Fibroblast of gingiva (primary cell): ENCODE measurements at places on chromosomes 3 and 15.

GRCh38 chr15:36589971-36590370 lies 10.5 kb downstream of the CDIN1 start:
- DNase-seq = no peak

GRCh38 chr3:65785065-65785645 lies 253.6 kb downstream of the MAGI1 start:
- DNase-seq = peak; percentile 51

- peak; percentile 85 for DNase-seq
These were observed 68.7 kb upstream of the CGNL1 start for GRCh38 chr15:57307527-57308169.

- peak; percentile 84 for DNase-seq
These were observed 213.0 kb downstream of the PTPRG start for GRCh38 chr3:61774279-61774890.

- no peak for DNase-seq
These were observed 289.7 kb upstream of the ADAMTS9 start for GRCh38 chr3:64977308-64978100.

DNA sequence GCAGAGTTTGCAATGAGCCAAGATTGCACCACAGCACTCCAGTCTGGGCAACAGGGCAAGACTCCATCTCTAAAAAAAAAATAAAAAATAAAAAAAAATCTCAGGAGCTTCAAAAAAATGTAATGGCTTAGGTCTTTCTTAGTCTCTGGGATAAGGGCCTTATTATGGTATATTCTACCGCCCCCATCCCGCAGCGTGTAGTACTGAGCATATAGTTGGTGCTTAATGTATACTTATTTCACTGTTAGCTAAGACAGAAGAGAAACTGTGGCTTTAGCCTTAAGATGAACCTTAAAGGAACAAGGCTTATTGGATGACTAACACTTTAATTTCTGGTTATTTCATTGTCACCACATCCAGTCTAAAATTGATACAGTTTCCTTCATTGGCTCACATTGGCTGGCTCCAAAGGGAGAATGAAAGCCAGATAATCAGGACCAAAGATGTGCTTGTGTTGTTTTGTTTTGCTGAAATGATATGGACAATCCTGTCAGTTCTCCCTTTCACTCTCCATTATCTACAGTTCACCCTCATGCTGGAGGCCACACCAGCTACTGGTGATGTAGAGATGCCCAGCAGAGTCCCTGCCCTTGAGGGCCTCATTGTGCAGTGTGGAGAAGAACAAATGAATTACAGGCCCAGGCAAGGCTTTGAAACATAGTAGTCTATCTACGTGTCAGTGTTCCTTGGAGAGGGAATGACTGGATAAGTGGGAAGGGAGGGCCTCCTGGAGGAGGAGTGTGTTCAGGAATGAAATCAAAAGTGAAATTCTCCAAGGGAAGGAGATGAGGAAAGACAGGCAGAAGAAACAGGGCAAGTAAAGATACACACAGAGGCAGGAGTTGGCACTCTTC lies 17.4 kb upstream of the RAF1 start:
- DNase-seq = no peak

DNA sequence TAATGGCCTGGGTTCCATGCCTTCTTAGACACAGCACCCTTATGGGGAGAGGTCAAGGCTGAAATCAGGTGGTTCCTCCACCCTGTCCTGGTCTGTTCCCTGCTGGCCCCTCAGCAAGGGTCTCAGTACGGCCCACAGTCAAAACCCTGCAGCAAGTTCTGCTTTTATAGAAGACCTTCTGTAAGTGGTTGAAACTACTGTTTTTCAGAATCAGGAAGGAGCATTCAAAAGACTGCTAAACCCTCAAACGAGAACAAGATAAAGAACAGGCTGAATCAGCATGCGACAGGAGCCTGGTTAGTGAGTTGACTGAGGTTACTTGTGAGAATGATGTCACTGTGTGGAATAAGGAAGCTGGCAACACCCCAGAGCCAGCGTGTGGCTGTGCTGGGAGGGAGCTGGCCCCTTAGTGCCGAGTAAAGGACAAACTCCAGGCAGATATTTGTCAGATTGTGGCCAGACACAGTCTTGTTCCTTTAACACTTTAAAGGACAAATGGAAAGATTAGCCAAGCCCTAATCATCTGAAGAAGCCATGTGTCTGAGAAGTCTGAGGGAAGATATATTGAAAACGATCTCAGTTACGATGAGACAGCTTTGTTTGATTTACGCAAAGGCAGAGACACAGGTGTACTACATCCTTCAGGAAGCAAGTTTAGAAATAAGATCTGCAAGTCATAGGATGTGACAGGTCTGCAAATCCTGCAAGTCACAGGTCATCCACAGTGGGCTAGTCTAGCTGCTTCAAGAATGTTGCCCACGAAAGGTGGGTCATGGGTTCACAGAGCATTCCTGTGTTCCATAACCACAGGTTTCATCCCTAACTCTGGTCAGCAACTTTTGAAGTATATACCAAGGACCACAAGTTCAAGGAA lies 54.0 kb downstream of the B3GNT5 start:
- DNase-seq = peak; percentile 23

- no peak for DNase-seq
These were observed 7.9 kb upstream of the DNAJC17 start for GRCh38 chr15:40815042-40815698.

GRCh38 chr3:8607234-8608040 lies 37.2 kb downstream of the SSUH2 start:
- peak; percentile 67 for DNase-seq

DNA sequence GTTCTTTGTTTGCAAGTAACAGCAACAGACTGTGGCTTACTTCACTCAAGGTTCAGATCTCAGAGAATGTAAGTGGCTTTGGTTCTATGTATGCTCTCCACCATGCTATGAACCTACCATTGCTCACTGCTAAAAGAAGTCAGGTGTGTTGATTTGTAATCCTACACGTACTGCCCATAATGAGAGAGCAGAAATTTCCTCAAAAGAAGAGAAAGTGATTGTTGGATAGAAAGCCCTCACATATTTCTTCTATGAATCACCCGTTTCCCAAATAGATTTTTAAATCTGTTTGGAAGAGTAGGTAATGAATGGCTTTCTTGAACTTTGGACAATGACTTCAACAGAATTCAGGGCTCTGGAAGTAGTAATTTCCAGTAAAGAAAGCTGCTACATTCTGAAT lies 565.4 kb downstream of the ROBO2 start:
- DNase-seq = no peak

GRCh38 chr3:1195947-1196346 lies 103.1 kb downstream of the CNTN6 start:
- DNase-seq = peak; percentile 51

DNA sequence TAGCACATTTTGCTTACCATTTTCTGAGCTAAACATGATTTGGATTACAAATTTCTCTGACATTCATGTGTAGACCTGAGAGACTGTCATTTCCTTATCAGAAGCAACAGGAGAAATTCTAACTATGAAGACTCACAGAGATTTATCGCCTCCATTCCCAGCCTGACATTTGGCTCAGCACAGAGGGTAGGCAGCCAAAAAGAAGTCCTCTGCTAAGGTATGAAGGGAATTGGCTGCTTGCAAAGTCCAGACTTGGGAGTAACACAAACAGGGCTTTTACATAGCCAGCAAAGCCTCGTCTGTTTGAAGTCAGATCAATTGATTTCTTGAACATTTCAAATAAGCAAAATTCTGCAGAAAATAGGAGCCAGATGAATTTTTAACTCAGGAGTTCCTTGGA lies 57.0 kb upstream of the CMSS1 start:
- no peak for DNase-seq

- DNase-seq = peak; percentile 79
These were observed 160.1 kb upstream of the IL12A start for GRCh38 chr3:159828542-159828943.

DNA sequence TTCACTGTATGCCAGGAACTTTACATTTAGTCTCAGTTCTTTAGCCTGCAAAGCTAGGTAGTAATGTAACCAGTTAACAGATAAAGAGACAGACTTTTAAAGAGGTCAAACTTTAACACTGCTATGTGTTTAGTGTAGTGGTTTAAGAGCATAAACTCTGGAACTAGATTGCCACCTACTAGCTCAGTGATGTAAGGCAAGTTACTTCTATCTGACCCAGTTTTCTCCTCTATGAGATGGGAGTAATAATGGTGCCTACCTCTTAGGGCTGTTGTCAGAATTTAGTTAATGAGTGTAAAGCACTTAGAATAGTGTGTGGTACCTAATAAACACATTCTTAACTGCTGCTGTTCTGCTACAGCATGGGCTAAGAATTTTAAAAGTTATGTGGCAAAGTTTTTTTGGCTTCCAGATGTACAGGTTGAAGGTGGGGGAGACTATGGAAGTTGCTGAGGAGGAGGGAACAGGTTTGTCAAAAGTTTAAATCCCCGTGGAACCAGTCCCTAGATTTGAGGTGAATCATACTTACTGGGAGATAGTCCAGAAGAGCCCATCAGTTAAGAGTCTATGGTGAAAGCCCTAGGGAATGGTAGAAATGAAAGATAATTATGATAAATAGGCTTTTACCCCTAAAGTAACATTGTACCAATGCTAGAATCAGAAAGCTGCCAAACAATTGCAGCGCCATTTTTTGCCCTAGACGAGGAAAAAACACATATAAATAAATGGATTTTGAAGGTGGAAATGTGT lies 13.9 kb downstream of the TSC22D2 start:
- DNase-seq = peak; percentile 9

GRCh38 chr15:36499412-36500389 lies 79.7 kb upstream of the CDIN1 start:
- peak; percentile 52 for DNase-seq

DNA sequence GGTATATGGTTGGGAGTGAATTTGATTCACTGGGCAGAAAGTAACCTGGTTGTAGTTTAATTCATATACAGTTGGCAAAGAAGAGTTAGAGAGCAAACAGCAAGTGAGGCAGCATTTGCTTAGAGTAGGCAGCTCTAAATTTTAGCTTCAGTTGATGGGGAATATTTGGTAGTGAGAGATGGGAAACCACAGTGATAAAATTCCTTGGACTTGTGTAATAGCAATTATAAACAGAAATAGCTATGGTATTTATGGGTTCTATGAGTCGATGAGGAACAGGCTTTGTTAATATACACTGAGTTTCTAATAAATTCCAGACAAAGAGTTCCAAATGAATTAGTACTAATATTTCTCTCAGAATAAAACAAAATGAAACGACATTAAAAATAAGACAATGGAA lies 894.0 kb downstream of the ROBO2 start:
- DNase-seq = no peak

GRCh38 chr3:72836923-72837322 lies 11.3 kb downstream of the SHQ1 start:
- peak; percentile 71 for DNase-seq

DNA sequence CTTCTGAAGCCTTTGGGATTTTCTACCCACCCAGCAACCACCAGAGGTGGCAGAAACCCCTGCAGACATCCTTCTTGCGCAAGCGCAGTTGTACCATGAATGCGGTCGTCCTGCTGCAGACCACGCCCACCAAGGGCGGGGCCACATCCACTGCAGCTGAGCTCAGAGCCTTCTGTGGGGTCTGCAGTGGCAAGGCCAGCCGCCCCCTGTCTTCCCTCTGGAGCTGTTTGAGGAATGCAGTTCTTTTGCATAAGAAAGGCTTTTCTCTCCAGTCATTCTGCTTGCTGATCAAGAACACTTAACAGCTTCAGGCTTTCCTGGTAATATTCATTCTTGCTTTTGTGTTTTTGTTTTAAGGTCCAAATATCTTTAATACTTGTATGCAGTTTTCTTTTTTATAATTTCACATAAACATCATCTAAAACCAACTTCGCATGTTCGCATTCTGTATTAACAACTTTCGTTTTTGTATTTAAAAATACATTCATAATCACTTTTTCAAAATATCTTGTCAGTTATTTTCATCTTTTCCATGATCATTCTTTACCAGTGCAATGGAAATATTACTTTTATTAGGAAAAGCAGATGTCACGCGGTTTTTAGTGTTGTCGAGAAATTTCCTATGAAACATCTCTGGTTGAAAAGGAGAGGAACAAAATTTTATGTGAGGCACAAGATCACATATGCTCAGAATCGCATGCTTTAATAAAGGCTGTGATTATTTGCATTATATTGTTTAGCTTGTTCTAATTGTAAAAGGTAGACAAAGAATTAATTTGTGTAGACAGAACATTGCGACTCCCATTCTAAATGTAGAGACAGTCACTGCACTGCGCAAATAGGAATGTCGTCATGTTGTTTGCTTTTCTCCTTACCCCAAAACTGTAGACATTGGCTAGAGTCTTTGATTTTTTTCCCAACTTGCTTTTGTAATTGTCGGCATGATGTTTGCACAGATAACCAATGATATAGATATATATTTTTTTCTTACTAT lies 98.1 kb upstream of the SNRPN start:
- DNase-seq = no peak

GRCh38 chr3:66348704-66349103 lies 127.9 kb downstream of the SLC25A26 start:
- no peak for DNase-seq

DNA sequence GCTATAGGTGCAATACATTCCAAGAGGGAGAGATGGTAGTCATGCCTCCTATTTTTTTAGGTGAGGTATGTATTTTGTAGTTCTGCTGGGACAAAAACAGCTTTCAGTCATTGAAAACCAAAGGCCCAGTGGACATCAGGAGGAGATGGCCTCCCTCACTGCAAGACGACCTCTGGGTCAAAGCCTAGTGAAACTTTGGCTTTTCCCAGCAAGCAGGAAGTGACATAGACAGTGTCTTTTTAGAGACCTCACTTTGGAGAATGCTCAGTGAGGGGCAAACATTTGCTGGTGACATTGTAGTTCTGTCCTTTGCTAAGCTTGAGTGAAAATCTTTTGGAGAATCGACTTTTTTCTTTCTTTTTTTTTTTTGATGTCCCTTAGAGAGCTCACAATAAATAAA lies 27.3 kb downstream of the LIPC start:
- DNase-seq = no peak

- no peak for DNase-seq
These were observed 90.6 kb downstream of the CD200R1L start for GRCh38 chr3:112755845-112756613.

- no peak for DNase-seq
These were observed 58.1 kb upstream of the P3H2 start for GRCh38 chr3:190178779-190179178.

DNA sequence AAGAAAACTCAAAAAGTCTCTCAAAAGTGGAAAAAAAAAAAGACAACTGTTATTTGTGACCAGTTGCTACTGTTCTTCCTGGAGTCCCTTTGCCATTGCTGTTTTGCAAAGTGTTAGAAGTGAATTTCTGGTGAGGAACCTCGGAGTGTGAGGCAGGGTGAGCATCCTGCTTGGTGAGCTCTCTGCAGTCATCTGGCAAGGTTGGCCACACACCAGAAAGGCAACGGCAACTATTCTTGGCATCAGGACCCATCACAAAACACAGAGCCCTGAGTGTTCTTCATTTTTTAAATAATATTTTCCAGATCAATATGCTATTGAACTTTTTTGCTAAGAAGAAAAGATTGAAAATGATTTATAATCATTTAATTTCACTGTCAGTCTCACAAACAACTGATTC lies 60.7 kb downstream of the CGNL1 start:
- no peak for DNase-seq
